PC-3 (cell line): ENCODE measurements at places on chromosomes 13 and 19. TPM values are rescaled to one million over a fixed set of nuclear protein-coding genes. Genes with fewer than 3 reads are reported as not detected.

- H3K36me3 ChIP-seq, result no peaks in the 10 kb centered on the region
- no peak overlapping the region for H3K4me3 ChIP-seq
- H3K27me3 ChIP-seq, result no peaks in the 10 kb centered on the region
- peaks cover 22% of the 10 kb centered on the region for H3K4me1 ChIP-seq
Observed at GRCh38 chr13:83622422-83622784, 259.9 kb downstream of the SLITRK1 start.

GRCh38 chr19:45900738-45901431, 1.5 kb downstream of the MYPOP start:
- DNase-seq, result no peak
- H3K36me3 ChIP-seq, result no peaks in the 10 kb centered on the region
- peak overlapping the region; percentile 85 for H3K4me3 ChIP-seq
- no peak overlapping the region for H3K27ac ChIP-seq
- H3K4me1 ChIP-seq, result peaks cover 7% of the 10 kb centered on the region; the same call in 1 of the 2 replicates

GRCh38 chr19:56106993-56107392, 14.1 kb downstream of the ZNF787 start:
- H3K4me1 ChIP-seq, result no peaks in the 10 kb centered on the region
- H3K27ac ChIP-seq, result no peak overlapping the region
- peaks cover 21% of the 10 kb centered on the region; the same call in 1 of the 2 replicates for H3K36me3 ChIP-seq
- H3K27me3 ChIP-seq, result no peaks in the 10 kb centered on the region
- no peak overlapping the region for H3K4me3 ChIP-seq

DNA sequence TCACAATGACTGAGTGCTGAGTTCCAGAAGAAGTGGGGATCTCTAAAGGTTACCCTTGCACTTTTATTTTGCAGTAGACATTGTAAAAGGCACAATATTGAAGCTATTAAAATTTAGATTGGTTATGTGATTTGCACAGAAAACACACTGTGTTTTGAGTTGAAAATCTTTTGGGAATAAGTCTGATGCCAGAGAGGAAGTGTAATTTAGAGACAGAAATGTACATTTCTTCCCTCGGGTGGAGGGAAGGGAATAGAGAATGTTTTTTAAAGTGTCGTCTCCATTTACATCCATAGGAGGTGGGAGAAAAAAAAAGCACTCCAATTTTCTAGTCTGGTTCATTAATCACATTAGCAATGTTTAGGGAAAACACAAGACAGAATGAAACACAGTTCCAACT, 465.8 kb downstream of the OLFM4 start:
- H3K27ac ChIP-seq, result no peak overlapping the region
- no peaks in the 10 kb centered on the region for H3K27me3 ChIP-seq
- no peaks in the 10 kb centered on the region for H3K4me1 ChIP-seq
- no peak overlapping the region for H3K4me3 ChIP-seq
- no peak for DNase-seq

DNA sequence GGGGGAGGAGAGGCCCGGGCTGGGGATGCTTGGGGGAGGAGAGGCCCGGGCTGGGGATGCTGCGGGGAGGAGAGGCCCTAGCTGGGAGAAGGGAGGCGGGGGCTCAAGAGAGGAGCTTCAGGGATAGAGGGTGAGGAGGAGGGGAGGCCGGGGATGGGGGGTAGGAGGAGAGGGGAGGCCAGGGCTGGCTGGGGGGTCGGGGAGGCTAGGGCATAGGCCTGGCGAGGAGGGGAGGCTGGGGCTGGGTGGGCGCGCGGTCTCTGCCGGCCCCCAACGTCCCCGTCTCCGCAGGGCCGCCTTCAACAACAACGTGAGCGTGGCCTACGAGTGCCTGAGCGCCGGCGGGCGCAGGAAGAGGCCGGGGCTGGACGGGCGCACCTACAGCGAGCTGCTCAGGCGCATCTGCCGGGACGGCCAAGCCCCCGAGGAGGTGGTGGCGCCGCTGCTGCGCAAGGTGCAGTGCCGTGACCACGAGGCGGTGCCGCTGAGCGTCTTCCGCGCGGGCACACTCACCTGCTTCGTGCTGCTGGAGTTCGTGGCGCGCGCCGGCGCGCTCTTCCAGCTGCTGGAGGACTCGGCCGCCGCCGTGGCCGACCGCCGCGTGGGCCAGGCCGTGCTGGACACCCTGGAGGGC, 11.4 kb downstream of the TPGS1 start:
- H3K27ac ChIP-seq, result no peak overlapping the region
- H3K4me1 ChIP-seq, result no peaks in the 10 kb centered on the region
- H3K27me3 ChIP-seq, result no peaks in the 10 kb centered on the region
- H3K4me3 ChIP-seq, result no peak overlapping the region

- no peaks in the 10 kb centered on the region for H3K4me1 ChIP-seq
- no peak overlapping the region for H3K27ac ChIP-seq
- peaks cover 26% of the 10 kb centered on the region for H3K27me3 ChIP-seq
- DNase-seq, result no peak
Observed at GRCh38 chr19:33703821-33704220, 82.1 kb downstream of the CHST8 start.

DNA sequence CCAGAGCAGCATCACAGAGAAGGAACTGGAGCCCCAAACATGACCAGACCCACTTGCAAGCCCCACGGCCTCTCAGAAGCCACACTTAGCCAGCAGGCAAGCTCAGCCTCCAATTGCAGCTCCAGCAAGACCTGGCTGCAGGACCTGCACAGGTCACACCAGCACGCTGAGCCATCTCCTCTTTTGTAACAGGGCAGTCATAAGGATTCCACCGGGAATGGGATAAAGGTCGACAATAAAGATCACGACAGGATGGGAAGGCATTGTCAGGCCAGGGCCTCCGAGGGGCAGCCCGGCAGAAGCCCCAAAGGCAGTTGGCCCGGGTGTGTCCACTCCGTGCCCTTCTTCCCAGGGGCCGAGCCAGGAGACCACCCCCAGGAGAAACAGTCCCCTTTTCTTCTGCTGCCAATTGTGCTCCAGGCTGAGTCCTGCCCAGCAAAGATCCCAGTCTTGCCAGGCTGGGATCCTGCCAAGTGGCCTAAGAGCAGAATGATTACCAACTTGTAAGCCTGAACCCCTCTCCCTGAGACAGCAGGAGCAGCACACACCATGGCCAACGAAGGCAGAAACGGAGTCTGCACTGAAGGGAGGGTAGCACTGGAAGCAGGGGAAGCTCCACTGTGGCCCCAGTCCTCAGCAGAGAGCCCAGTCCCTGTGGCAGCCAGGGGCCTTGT, 12.5 kb downstream of the PEPD start:
- H3K4me3 ChIP-seq, result no peak overlapping the region
- no peaks in the 10 kb centered on the region for H3K27me3 ChIP-seq
- no peak for DNase-seq
- H3K27ac ChIP-seq, result no peak overlapping the region
- peaks cover 9% of the 10 kb centered on the region for H3K4me1 ChIP-seq

- H3K27me3 ChIP-seq, result no peaks in the 10 kb centered on the region
- DNase-seq, result no peak
- no peak overlapping the region for H3K27ac ChIP-seq
- no peaks in the 10 kb centered on the region for H3K36me3 ChIP-seq
Observed at GRCh38 chr19:39917561-39918182, 16.8 kb downstream of the FCGBP start.

DNA sequence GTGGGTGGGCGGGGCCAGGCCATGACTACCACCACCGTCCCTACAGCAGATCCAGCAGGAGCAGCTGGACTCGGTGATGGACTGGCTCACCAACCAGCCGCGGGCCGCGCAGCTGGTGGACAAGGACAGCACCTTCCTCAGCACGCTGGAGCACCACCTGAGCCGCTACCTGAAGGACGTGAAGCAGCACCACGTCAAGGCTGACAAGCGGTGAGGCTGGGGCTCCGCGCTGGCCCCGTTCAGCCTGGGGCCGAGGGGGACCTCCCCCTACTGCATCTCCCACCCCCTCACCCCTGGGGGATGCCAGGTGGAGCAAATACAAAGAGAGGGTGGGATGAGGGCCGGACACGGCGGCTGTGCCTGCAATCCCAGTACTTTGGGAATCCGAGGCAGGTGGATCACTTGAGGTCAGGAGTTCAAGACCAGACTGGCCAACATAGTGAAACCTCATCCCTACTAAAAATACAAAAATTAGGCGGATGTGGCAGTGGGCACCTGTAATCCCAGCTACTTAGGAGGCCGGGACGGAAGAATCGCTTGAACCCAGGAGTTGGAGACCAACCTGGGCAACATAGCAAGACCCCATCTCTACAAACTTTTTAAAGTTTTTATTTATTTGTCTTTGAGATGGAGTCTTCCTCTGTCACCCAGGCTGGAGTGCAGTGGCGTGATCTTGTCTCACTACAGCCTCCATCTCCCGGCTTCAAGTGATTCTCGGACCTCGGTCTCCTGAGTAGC, 18.1 kb upstream of the CELF5 start:
- no peak overlapping the region for H3K27ac ChIP-seq
- H3K27me3 ChIP-seq, result no peaks in the 10 kb centered on the region
- H3K4me3 ChIP-seq, result no peak overlapping the region
- H3K4me1 ChIP-seq, result no peaks in the 10 kb centered on the region
- no peak for DNase-seq
- H3K36me3 ChIP-seq, result no peaks in the 10 kb centered on the region; the same call in 1 of the 2 replicates

DNA sequence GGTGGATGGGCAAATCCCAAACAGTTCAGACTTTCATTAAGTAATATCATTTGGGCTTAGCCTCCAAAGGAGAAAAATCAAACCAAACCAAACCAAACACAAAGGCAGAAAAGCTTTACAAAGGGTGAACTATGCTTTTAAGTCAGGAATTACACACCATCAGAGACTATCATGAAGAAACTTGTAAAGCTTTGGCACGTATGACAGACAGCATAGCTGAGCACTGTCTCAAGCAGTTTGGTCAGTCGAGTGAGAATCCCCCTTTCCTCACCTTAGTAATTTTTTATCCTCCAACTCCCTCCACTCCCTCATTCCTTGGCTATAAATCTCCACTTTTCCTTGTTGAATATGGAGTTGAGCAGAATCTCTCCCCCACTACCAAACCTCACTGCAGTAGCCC, 72.1 kb downstream of the MIPEP start:
- H3K4me1 ChIP-seq, result no peaks in the 10 kb centered on the region
- no peak overlapping the region for H3K27ac ChIP-seq
- no peak for DNase-seq
- H3K4me3 ChIP-seq, result no peak overlapping the region

GRCh38 chr13:48159401-48159800, 64.5 kb upstream of the MED4 start:
- no peak for DNase-seq
- no peaks in the 10 kb centered on the region for H3K36me3 ChIP-seq
- peaks cover 34% of the 10 kb centered on the region for H3K4me1 ChIP-seq
- no peaks in the 10 kb centered on the region for H3K27me3 ChIP-seq

DNA sequence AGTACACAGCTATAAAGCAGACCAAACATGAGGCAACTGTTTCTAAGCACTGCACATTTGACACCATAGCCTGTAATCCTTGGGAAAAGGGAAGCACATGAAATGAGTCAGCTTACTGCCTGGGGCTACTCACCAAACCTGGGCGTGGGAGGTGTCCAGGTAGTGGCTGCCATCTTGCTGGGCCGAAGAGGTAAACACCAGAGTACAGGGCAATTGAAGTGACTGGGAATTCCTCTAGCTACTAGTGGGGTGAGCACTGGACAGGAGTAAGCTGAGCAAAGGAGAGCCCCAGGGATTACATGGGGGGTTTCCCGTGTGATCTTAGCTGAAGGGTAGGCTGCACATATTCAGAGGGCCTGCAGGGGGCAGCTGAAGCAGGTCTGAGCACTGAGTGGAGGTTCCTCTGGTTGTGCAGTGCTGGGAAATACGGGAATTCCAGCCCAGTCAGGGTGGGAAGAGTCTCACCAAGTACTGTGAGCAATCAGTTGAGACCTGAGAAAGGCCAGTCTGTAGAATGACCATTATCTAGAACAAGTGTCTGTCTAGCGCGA, 140.5 kb downstream of the SLC7A1 start:
- H3K4me1 ChIP-seq, result peaks cover 14% of the 10 kb centered on the region
- peak; percentile 74 for DNase-seq
- no peaks in the 10 kb centered on the region for H3K36me3 ChIP-seq
- H3K27me3 ChIP-seq, result peaks cover 20% of the 10 kb centered on the region
- no peak overlapping the region for H3K27ac ChIP-seq
- H3K4me3 ChIP-seq, result no peak overlapping the region

DNA sequence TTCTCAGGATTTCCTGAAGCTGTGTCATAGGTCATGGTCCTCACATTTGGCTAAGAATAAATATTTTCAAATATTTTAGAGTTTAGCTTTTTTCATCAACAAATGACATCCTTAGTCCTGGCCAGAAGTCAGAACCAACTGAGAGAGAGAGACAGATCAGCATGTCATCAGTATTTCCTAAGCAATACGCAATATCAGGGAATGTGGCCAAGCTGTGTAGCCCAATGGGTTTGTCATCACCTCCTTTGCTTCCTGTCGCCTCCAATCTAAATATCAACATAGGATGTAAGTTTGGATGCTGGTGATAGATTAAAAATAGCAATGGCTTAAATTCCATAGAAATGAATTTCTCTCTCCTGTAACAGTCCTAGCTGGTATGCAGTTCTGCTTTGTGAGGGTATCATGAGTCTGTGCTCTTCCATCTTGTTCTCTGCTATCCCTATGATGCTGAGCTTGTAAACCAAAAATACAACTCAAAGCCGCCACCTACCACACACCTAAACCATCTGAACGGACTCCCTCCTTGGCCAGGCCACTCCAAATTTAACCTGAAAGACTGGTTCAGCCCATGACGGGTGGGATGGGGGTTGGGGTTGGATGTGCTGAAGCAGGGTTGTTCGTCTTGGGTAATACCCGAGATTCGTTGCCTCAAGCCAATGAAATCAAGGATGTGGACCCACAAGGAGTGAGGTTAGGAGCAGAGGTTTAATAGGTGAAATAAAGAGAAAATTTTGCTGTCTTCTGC, 10.0 kb upstream of the IGSF23 start:
- H3K36me3 ChIP-seq, result no peaks in the 10 kb centered on the region
- H3K4me3 ChIP-seq, result no peak overlapping the region
- no peaks in the 10 kb centered on the region for H3K27me3 ChIP-seq
- H3K4me1 ChIP-seq, result peaks cover 29% of the 10 kb centered on the region
- DNase-seq, result peak; percentile 48
- H3K27ac ChIP-seq, result no peak overlapping the region

- no peaks in the 10 kb centered on the region for H3K27me3 ChIP-seq
- H3K27ac ChIP-seq, result no peak overlapping the region
- no peaks in the 10 kb centered on the region for H3K36me3 ChIP-seq
- no peak overlapping the region for H3K4me3 ChIP-seq
Observed at GRCh38 chr13:90412980-90413379, 934.5 kb upstream of the MIR17HG start.

GRCh38 chr13:98311200-98311548, 134.1 kb upstream of the RNF113B start:
- H3K27me3 ChIP-seq, result no peaks in the 10 kb centered on the region
- H3K36me3 ChIP-seq, result no peaks in the 10 kb centered on the region
- DNase-seq, result no peak
- H3K4me3 ChIP-seq, result no peak overlapping the region

Gene NTF4
- total RNA-seq, result 0.18 and 1.6 TPM in 2 replicates

Gene SSC5D
- total RNA-seq, result 0.17 TPM in 1 of 2 replicates, not detected in the other
